ENCODE measurements at places on chromosomes 1 and 21.

GRCh38 chr1:180571832-180572636 is 13.3 kb downstream of the OVAAL start:
- DNase-seq = no peak

DNA sequence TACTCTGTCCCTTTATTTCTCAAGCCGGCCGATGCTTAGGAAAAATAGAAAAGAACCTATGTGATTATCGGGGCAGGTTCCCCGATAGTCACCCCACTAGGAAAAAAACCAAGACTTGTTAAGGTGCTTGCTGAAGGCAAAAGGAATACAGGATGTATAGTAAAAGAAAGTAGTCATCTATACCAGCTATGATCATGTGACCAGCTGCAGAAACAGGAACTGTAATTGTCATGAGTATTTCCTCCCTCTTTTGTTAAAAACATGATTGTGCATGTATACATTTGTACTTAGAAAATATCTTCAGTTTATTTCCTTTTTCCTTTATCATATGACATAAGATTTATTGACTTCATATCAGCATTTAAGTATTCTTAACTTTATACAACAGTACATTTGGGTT is 30.5 kb downstream of the PIGK start:
- no peak for DNase-seq

DNA sequence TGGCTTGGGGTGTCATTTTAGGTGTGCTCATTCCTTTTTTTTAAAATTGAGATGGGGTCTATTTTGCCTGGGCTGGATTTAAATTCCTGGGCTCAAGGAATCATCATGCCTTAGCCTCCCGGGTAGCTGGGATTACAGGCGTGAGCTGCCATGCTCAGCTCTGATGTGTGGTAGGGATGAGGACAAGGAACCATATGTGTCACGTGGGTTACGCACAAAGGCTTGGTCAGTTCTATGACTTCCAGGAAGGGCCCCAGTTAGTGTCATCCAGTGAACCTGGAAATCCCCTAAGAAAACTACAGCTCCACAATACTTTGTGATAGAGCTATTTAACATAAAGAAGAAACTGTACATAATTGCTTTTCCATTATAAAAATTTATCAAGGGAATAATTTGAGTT is 6.7 kb upstream of the METTL25B start:
- no peak for DNase-seq

DNA sequence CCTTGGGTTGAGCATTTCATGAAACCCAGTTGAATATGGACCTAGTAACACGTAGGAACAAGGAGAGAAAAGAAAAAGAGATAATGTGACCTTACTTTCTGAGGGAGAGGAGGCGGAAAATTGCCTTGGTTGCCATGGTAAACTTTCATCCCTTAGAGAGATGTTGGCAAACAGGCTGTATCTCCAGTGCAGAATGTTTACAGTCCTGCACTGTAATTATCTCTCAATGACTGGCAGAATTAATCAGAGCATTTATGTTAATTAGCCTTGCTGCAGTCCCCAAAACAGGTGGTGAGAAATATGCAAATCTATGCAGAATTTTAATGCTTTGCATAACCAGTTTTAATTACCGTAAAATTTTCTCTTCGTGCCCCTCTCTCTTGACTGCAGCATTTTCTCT is 147.3 kb downstream of the CD247 start:
- no peak for DNase-seq

DNA sequence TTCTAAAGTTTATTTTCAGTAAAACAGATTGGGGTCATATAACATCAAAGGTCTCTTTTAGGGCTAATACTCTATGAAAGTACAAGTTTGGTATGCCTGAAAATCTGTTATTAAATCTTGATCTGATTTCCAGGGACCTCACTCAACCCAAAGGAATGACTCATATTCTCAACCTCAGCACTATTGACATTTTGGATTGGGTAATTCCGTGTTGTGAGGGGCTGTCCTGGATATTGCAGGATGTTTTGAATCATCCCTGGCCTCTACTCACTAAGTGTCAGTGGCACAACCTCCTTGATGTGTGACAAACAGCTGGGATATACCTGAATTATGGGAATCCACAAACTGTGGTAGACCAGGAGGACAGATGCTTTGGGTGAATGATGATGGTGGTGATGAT is 51.5 kb upstream of the CYP2J2 start:
- DNase-seq = peak; percentile 37

GRCh38 chr1:41537788-41538351 is 53.4 kb upstream of the EDN2 start:
- peak; percentile 61 for DNase-seq

DNA sequence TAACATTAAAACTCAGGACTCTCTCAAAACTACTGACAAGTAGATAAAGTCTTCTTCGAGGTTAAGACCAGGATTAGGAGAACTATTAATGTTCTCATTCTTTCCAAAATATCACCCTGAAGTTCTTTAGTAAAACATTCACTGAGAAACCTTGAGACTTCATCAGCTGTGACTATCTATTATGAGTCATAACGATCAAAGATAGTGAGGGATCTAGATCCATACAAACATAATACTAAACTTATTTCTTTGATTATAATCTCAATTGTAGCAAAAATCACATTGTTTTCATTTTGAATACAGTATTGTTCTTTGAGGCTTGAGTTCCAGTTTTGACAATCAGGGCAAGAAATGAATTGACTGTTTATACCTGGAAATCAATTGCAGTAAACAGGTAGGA is 11.1 kb downstream of the PYHIN1 start:
- no peak for DNase-seq

GRCh38 chr1:203381151-203381751 is 30.3 kb upstream of the FMOD start:
- DNase-seq = no peak

DNA sequence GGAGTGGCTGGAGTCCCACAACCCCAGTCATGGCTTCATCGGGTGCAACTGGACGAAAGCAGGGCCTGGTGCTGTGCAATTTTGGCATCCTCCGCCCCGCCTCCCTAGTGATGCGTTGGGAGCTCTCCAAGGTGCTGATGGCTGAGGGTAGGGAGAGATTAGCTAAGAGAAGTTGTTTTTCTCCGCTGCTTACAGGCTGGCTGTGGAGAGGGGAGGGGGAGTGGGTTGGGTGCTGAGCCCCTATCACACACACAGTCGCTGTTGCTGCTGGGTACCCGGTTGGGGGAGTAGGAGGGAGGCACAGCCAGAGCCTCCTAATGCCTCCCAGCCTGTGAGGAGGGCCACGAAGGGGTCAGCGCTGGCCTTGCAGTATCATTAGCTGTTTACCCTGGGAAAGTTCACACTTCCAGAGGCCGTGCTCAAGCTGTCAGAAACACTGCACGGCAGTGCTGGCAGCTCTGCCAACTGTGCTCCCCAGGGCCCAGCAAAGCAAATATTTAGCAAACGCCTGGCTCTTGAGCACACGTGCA is 110.0 kb downstream of the GRIK3 start:
- peak; percentile 10 for DNase-seq

- no peak for DNase-seq
Observed at GRCh38 chr1:229148041-229148671, 122.8 kb upstream of the RAB4A start.

- DNase-seq = no peak
Observed at GRCh38 chr1:44481701-44482100, 76.6 kb downstream of the RNF220 start.

DNA sequence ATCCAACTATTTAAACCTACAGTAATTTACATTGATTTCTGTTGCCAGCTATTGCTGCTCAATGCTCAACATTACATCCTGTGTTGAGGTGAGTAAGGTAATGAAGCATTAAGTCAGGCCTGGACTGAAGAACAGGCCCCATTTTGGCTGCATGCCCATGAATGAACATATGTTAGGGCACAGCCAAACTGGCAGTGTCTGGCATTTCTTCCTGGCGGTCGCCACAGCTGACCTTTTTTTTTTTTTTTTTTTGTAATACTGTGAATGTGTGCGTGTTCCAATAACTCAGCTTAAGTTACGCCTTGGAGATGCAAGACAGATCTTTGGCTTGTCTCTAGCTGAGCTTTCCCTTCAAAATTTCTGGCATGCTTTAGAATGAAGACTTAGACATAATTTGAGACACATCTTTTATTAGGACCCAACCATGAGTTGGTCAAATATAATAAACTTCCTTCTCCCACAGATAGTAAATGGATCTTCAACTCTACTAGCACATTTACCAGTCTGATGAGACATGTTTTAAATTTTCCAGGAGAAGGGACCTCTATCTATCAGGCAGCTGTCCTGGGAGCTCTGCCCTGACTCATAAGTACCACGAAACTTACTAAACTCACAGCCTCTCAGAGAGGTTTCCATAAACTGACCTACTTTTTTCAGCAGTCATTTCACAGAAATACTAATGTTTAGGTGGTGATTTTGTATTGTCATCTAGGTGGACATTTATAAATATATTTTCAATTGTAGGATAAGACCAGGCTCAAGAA is 341.1 kb upstream of the RUNX1 start:
- DNase-seq = peak; percentile 56

- no peak for DNase-seq
Observed at GRCh38 chr1:118999348-119000071, 11.4 kb upstream of the TBX15 start.

- DNase-seq = no peak
Observed at GRCh38 chr1:7607097-7607496, 164.0 kb upstream of the VAMP3 start.

DNA sequence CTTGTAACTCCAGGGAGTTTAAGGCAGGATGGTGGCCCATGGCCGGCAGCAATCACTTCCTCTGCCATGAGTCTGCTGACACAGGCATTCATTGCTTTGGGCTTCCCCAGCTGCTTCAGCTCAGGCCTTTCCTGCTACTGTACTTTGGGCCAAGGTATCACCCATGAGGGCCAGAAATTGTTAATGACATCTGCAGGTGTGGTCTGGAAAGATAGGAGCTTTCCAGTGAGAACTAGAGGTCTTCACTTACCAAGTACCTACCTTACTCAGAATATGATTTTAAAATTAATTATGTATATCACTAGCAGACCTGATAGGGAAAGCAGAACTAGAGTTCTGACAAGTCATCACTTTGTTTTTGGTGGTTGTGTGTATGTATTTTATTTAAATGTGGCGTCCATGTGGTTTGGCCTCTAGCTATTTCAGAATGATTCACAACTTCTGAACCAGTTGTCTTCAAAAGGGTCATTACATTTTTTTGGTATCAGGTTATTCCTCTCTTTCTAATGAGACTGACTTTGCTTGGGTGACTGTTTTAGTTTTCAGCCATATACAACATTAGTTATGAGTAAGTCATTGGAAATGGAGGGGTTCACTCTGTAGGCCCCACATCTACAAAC is 2.7 kb downstream of the RGL1 start:
- DNase-seq = peak; percentile 72

DNA sequence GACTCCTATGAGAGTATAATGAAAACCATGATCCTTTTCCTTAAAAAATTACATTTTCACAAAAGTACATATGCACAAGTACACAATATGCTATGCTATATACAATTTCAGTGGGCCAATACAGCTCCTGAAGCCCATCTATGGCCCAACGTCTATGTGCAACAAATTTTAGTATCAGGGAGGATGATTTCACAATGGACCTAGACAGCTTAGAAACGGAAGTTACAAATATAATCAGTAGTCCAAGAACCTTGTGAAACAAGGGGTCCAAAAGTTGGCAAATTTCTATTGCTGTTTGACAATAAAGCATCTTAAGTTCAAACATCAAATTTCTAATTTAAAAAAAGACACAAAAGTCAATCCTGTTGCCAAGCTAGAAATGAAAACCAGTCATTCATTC is 87.0 kb downstream of the DPYD start:
- no peak for DNase-seq

DNA sequence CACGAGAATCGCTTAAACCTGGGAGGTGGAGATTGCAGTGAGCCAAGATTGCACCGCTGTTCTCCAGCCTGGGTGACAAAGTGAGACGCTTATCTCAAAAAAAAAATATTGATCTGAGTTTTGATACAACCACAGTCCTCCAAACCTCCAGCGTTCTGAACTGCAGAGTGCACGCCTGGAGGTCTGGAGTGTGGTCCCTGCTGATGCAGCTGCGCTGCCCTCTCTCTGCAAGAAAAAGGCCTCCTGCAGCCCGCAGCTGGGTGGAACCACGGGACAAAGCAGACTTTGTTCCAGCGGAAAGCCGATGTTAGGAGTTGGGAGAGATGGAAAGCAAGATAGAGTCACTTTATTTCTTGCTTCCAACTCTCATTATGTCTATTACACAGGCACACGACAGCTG is 144.9 kb upstream of the SOD1 start:
- DNase-seq = no peak

- no peak for DNase-seq
Observed at GRCh38 chr1:59693406-59693805, 121.3 kb upstream of the HOOK1 start.

DNA sequence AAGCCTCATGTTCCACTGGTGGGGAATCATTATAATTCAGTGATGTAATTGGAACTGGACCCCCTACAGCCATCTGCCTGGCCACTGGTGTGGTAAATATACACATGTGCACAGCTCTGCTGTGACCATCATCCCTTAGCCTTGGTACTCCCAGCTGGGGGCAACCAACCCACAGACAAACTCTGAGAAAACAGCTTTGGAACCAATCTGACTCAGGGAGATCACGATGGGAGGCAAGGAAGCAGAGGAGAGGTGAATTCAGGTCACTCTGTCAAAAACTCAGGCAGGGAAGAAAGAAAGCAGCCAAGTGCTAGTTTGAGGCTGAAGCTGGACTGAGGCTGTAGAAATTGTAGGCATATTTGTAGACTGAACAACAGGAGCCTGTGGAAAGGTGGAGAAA is 197.8 kb upstream of the GALNT2 start:
- no peak for DNase-seq

DNA sequence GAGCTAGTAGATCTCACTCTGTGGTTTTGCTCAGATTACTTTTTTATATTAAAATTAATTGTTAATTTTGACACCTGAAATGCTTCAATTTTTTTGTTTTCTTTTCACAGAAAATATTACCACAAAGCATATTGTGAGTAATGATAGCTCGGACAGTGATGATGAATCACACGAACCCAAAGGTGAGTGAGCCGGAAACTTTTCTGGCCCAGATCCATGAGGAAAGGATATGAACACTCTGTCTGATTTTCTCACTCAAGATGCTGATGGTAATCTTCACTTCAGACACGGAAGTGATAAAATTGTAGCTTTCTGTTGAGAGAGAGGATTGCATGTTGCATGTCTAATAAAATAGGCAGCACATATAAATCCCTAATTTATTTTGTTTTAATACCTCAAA is 121.8 kb downstream of the PLA2G4A start:
- no peak for DNase-seq

- no peak for DNase-seq
Observed at GRCh38 chr21:27033471-27033870, 66.6 kb upstream of the ADAMTS5 start.

DNA sequence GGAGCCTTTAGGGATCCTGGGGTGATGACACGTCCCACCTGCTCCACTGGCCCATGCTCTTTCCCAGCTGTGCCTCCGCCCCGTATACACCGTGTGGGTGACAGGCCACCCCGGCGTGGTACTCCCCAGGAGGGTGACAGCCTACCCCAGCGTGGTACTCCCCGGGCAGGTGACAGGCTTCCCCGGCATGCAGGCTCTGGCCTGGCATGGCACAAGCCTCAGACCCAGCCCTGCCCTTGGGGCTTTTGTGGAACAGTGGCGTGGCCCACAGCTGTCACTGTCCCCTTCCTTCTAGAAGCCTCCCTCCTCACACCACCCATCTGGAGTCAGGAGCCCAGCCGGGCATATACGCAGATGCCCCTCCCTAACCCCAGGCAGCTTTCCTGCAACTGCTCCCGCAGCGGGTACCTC is 4.7 kb upstream of the PFKL start:
- DNase-seq = no peak

Measured in AG10803 (cell line).